Activated CD8-positive, alpha-beta memory T cell treated with anti-CD3 and anti-CD28 coated beads for 4 hours (primary cell): ENCODE measurements at places on chromosomes 3 and 15.

GRCh38 chr3:65635657-65636056 is 403.1 kb downstream of the MAGI1 start:
- DNase-seq, result no peak

- DNase-seq, result no peak
Measured at GRCh38 chr15:92232317-92232716, 161.4 kb upstream of the ST8SIA2 start.

- DNase-seq, result no peak
Measured at GRCh38 chr15:92676561-92676960, 21.0 kb upstream of the FAM174B start.

DNA sequence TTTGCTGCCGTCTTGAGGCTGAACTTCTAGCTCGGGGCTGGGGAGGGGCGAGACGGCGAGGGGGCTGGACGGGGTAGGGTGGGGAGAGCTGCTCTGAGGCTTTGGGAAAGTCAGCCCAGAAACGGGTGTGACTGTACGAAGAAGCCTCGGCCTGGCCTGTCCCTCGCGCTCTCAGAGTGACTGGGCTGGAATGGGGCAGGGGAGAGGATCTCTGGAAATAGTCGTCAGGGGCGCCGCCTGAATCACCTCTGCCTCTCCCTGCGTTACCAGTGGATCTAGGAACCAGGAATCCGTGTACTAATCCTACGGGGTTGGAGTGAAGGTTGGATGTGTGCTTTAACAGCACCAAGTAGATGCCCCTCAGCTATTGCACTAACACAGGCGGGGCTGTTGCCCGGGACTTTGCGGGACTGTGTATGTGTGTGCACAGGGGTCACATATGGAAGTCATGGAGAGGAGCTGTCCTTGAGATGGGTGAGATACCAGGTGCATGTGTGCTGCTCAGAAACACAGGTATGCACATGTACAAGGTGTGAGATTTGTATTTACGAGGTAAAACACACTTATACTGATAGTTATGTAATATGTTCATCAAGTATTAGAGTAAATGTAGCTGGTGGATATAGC is 591 bp downstream of the FOXL2NB start:
- DNase-seq, result no peak

DNA sequence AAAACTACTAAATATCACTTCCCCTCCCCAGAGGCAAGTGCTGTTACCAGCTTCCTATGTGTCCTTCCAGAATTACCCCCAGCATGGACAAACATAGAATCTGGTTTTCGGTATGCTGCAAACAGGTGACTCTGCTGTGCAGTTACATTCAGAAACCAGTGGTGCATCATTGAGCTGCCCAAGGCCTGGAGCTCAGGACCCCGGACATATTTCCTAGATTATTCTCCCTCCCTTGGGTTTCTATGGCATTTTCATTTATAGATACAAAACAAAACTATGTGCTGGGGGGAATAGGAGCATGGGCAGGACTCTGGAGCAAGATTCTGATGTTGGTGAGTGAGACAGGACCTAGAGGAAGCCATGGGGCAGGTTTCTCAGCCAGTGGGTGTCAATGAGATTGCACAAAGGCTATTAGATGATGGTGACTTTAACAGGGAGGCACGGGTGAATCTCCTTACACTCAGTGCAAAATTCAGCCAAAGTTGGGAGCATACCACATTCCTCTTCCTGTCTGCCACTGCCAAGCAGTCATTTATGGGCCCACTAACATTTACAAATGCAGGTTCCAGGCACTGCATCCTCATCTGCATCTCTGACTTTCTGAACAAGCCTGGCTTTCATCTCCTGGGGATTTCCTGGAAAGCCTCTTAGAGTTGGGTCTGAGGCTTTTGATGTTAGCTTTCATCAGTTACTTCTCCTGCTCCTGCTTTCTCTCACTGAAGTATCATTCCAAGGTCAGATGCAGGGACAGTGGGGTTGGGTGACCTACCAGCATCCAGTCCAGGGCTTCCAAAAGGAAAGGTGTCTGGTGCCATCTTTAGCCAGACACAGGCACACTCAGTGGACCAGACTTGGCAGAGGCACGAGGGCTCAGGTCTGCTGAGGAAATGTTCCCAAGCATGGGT is 44.5 kb downstream of the CMTM7 start:
- DNase-seq, result no peak

DNA sequence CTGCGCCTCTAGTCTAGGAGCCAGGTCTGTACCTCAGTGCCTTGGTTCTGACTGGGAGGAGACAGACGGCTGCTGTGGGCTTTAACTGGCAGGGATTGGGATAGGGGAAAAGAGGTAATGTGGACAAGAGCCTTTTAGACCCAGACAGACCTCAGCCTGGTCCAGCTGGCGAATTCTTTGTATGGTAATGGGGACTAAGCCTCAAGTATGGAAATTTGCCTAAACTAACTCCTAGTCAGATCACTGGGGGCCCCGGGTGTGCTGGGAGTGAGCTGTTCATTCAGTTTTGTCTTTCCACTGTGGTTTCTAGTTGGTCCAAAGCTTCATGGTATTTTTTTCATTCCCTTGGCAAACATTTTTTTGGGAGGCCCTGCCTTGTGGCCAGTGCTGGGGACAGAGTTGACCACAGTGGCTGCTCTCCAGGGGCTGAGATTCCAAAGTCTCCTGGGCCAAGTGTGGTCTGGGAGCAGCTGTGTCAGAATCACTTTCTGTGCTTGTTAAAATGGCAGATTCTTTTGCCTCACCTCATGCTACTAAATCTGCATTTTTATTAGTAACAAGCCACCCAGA is 261.4 kb upstream of the C2CD4B start:
- DNase-seq, result no peak

- no peak for DNase-seq
Measured at GRCh38 chr3:31025541-31025940, 131.1 kb upstream of the GADL1 start.

DNA sequence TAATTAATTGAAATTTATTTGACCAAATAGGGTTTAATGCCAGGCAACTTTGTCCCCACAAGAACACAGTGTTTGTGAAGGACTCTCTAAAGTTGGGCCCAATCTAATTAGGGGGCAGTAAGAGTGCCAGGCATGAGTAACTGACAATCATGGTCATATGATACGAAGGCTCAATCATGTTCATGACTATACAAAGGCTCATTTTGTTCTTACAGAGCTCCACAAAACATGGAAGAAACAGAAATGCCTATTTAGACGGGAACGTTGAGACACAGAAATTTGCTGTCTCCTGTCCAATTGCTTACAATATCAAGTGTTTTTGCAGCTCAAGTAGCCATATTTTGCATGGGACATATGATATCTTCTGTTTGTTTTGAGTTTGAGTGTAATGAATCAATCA is 391.1 kb downstream of the SI start:
- DNase-seq, result no peak

DNA sequence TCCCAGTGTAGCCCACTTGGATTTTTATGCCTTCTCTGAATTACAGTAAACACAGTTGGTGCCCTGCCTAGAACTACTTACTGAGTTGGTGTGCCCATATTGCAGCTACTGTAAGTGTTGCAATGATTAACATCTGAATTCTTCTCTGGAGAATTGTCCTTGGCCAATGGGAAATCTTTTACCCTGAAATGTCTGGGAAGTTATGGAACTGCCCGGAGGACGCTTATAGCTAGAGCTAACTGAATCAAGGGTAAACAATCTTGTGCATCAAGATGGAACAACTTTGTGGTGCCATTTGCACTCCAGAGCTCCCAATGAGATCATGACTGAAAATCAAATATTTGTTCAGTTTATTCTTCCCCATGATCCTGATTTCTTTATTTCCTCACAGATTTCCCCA is 246.7 kb upstream of the CBLB start:
- no peak for DNase-seq

DNA sequence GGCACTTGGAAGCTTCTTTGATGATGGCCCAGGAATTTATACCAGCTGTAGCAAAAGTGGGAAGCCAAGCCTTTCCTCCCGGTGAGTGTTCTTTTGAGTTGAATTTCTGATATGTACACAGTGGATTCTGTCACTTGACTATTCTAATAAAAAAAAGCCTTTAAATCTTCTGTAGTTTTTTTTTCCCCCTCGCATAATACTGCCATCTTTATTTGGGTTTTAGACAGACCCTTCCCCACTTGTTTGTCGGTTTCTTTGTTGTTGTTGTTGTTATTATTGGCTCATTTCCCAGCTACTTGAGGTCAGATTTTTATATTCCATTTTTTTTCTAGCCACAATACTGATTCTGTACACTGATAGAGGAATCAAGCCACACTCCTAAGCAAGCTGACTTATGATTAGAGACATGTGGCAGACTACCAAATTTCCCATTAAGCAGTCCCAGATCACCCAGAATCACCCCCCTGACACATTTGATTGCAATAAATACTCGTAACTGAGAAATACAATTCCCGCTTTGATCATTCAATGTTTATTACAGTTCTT is 122.4 kb upstream of the IL12A start:
- no peak for DNase-seq

DNA sequence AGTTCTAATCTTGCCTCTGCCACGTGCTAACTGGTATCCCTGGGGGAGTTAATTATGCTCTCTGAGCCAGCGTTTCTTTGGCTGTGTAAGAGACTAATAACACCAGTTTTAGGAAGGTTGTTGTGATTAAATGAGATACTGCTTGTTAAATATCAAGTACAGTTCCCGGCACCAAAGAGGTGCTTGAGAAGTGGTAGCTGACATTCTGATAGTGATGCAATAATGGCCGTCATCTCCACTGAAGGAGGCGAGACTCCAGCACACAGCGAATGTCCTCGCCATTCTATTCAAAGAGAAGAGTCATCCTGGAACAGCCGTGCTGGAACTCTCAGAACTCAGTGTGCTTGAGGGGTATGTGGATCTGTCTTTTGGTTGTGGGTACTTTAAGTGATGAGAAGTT is 9.8 kb upstream of the C3orf70 start:
- no peak for DNase-seq

DNA sequence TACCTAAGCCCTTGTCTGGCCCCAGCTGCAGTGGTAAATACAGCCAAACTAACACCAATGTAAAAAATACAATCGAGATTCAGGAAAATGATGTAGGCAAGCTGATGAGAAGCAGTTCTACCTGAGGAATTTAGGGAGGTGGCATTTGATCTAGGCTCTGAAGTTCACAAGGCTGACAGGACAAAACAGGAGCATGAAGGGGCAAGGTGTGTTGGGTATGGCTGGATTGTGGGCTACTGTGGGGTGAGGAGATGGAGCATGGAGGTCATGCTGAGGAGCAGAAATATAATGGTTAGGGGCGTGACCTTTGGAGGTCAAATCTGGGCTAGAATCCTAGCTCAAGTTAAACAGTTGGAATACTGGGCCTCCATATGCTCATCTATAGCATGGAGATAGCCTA is 6.5 kb downstream of the NDUFB4 start:
- DNase-seq, result no peak

- DNase-seq, result no peak
Measured at GRCh38 chr3:27643355-27643754, 78.8 kb downstream of the EOMES start.

GRCh38 chr15:44075535-44075934 is 119.5 kb downstream of the FRMD5 start:
- no peak for DNase-seq

GRCh38 chr15:74438721-74439316 is 5.1 kb upstream of the SEMA7A start:
- peak; percentile 67 for DNase-seq

- no peak for DNase-seq
Measured at GRCh38 chr3:160779040-160779439, 23.0 kb downstream of the PPM1L start.

DNA sequence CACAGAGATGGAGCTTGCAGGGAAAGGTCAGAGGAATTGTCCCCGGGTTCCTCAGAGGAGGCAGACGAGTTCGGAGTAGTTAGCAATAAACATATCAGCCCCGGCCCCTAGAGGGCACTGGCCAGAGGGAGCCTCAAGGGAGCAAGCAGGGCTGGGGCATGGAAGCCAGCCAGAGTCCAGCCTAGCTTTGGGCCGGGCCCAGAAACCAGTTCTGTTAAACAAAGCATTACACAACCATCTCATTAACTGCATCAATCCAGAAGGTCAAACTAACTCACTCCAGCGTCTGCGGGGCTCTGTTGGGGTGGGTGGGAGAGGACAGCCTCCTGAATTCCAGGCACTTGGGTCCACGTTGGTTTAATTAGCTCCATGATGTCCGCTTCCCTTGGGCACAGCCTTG is 41.0 kb upstream of the IREB2 start:
- DNase-seq, result no peak

- DNase-seq, result no peak
Measured at GRCh38 chr15:33871980-33872379, 96.3 kb upstream of the CHRM5 start.

GRCh38 chr15:87962428-87962827 is 294.1 kb downstream of the NTRK3 start:
- no peak for DNase-seq

GRCh38 chr15:39936187-39936586 is 2.3 kb downstream of the EIF2AK4 start:
- no peak for DNase-seq

DNA sequence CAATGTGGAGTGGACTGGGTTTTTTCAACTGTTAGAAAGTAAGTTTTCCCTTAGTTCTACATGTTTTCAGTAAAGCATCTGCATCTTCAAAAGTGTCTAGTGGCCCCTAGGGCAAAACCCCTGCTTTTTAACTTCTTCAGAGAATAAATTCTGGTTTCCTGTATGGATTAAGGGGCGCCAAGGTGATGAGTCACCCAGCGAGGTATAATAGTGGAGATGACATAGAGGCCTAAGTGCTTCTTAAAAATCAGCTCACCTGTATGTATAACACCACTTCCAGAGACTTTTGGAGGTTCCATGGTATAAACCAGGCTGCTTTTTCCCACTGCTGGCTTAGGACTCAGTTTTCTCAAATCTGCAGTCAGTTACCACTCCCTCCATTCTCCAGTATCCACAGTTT is 68.9 kb downstream of the SYN2 start:
- no peak for DNase-seq

DNA sequence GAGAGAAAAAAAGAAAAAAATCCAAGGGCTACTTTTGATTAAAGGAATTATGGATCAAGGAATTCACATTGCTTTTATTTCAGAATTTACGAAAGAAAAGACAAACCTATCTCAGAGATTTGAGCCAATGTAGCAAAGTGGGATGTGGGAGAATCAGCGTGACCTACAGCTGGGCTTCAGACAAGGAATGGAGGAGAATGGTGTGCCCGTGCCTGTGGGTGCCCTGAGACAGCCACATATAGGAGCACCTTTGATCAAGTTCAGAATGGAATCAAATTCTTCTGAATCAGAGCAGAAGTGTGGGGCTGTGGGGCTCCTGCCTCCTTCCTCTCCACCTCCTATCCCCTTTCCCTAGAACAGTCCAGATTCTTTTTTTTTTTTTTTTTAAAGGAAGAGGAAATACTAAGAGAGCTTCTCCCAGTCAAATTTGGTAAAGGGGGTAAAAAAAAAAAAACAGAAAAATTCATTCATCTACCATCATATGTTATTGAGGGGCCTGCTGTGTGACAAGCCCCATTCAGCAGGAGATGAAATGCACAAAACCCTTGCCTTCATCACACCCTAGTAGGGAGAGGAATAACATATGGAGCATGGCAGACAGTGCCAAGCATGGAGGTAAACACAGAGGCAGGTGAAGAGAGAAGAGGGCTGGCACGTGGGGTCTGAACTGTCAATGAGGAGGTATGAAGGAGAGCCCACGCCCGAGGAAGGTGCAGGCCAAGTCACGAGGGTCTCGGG is 25.0 kb upstream of the MUSTN1 start:
- no peak for DNase-seq
